Activated CD8-positive, alpha-beta T cell treated with anti-CD3 and anti-CD28 coated beads, Interleukin-2, amount 10 ng/mL, durations not matched to agents 7 days and 5 days (primary cell): ENCODE measurements at places on chromosomes 6 and 20. TPM values are rescaled to one million over a fixed set of nuclear protein-coding genes. Genes with fewer than 3 reads are reported as not detected.

Gene CLVS2
- not detected for total RNA-seq

Gene MDN1
- total RNA-seq, result 64.7 TPM

Gene PLN
- not detected for total RNA-seq

Gene ZNF311
- total RNA-seq, result 0.40 TPM

Gene CAGE1
- total RNA-seq, result 0.18 TPM

Gene CALHM6
- total RNA-seq, result 19.3 TPM

Gene C4A
- 3.6 TPM for total RNA-seq

Gene SLPI
- total RNA-seq, result not detected

Gene APOBEC2
- not detected for total RNA-seq

Gene LY6G6C
- total RNA-seq, result 0.26 TPM

Gene OR2H1
- not detected for total RNA-seq

Gene DUSP15
- not detected for total RNA-seq

Gene PRKN
- not detected for total RNA-seq

Gene BPIFB1
- total RNA-seq, result not detected

Gene RNF217
- total RNA-seq, result not detected

Gene HCRTR2
- total RNA-seq, result not detected

Gene IMPG1
- total RNA-seq, result not detected

Gene PHACTR1
- 0.47 TPM for total RNA-seq

Gene KCNB1
- not detected for total RNA-seq

Gene SPATA25
- 0.76 TPM for total RNA-seq

Gene ANKRD66
- total RNA-seq, result not detected

Gene EIF6
- 104 TPM for total RNA-seq

Gene RIPOR2
- total RNA-seq, result 154 TPM

Gene RPS6KA2
- 1.6 TPM for total RNA-seq

Gene CD83
- total RNA-seq, result 10.0 TPM

Gene DCBLD1
- total RNA-seq, result 4.3 TPM

Gene TFAP2D
- total RNA-seq, result not detected

Gene TGM3
- total RNA-seq, result not detected

Gene SYNDIG1
- not detected for total RNA-seq

Gene NFKBIE
- 16.9 TPM for total RNA-seq

Gene TNXB
- 3.4 TPM for total RNA-seq
